Gastroesophageal sphincter (tissue), 4 donors: ENCODE measurements at places on chromosomes 3 and 15. TPM values are rescaled to one million over a fixed set of nuclear protein-coding genes. Genes with fewer than 3 reads are reported as not detected.

Gene TWF2
- total RNA-seq: 72.8 TPM

Gene CRYGS
- total RNA-seq: 3.1 TPM

DNA sequence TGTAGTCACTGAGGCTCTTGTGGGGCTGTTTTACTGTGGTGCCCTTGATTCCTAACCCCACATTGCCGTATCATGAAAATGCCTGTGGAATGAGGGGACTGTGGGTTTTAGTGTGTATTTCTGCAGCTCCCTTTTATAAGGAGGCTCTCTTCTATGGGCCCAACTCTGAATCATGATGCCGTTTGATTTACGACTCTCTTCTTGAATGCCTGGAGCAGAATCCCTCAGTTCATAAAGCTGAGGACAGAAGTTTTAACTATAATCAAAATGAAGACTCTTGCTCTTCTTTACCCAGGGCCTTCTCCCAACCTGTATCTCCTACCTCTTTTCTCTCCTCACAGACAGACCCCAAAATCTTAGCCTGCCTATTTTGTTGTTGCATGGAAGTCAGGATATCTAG is 109.5 kb downstream of the RARB start:
- no peak for ATAC-seq

DNA sequence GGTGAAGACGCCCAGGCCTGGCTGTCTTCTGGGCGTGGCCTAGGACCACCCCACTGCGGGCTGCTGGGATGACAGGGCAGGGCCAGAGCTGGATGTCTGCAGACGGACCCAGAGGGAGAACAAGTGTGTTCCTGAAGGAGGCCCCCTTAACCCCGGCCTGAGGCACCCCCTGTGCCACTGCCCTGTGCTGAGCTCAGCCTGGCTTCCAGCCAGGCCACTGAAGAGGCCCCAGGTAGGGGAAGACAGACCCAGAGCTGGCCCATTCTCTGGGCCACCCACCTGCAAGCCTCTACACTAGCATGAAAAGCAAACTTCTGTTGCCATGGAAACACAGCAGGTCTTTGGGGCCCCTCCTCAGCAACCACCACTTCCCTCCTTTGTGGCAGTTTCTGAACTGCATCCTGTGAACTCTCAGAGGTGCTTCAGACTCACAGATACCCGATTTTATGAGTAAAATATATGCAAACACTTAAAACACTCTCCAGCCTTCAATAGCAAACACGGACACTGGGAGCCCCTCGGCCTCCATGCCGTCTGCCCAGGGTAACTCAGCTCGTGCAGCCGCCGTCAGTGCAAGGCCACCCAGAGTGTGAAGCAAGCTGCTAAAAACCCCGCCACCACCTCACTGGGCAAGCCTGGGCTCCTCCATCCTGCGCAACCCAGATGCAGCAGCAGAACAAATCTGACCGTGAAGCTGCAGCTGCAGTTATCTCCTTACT is 42.5 kb downstream of the CMTM6 start:
- ATAC-seq: no peak

GRCh38 chr15:56524915-56525314 is 60.0 kb upstream of the MNS1 start:
- ATAC-seq: no peak

GRCh38 chr3:100041328-100041749 is 73.0 kb downstream of the FILIP1L start:
- ATAC-seq: peak; percentile 69
